Activated effector memory CD4-positive, alpha-beta T cell treated with anti-CD3 and anti-CD28 coated beads, Interleukin-2, amount 50 U/mL, for 16 hours (primary cell): ENCODE measurements at places on chromosomes 2 and 18.
A peak's percentile ranks its signal among the peaks of the same experiment; 100 is the strongest.

DNA sequence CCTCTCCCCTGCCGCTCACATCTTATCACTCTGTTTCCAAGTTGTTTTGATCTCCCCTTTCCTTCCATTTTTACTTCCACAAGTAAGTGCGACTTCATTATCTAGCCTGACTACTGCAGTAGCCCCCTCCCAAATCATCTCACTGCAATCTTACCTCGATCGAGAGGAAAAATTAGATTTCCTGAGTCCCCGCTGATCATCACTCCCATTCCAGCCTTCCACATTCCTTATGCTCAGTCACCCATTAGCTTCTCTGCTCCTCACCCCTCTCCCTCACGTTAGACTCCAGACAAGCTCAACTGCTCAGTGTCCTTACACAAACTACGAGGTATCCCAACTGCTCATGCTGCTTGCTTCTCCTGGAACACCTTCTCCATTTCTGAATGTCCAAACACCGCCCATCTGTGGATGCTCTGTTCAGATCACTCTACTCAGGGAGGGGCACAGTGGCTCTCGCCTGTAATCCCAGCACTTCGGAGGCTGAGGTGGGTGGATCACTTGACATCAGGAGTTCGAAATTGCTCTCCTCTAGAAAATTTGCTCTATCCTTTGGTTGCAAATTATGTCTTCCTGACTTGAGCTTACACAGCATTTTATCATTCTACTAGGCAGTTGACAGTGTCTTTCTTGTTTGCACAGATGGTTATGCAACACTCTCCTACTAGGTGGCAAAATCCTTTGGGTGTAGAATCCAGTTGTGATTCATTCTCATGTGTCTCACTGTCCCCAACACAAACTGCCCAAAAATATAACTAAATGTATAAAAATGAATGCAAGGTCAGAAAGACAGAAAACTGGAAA is 96.5 kb downstream of the INO80D start:
- no peak for DNase-seq

DNA sequence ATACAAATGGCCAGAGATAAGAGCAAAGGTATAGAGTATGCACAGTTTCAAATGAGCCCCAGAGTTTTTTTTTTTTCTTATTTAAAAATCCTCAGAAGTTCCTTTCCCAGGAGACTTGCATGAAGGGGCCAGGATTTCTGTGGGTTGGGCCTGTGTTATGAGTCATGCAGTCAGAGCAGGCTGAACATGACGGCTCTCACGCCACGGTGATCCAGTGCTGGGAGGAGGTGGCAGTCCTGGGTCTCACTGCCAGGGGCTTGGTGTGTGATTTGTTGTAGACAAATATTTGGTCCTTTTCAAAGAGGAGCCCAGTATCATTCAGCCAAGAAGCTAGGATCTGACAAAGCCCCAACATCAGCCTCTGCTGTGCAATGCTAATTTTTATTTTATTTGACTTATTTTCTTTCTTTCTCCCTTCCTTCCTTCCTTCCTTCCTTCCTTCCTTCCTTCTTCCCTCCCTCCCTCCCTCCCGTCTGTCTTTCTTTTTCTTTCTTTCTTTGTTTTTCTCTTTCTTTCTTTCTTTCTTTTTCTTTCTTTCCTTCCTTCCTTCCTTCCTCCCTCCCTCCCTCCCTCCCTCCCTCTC is 10.4 kb upstream of the KCNE4 start:
- no peak for DNase-seq

- no peak for DNase-seq
Observed at GRCh38 chr2:227464361-227464760, 7.6 kb upstream of the AGFG1 start.

DNA sequence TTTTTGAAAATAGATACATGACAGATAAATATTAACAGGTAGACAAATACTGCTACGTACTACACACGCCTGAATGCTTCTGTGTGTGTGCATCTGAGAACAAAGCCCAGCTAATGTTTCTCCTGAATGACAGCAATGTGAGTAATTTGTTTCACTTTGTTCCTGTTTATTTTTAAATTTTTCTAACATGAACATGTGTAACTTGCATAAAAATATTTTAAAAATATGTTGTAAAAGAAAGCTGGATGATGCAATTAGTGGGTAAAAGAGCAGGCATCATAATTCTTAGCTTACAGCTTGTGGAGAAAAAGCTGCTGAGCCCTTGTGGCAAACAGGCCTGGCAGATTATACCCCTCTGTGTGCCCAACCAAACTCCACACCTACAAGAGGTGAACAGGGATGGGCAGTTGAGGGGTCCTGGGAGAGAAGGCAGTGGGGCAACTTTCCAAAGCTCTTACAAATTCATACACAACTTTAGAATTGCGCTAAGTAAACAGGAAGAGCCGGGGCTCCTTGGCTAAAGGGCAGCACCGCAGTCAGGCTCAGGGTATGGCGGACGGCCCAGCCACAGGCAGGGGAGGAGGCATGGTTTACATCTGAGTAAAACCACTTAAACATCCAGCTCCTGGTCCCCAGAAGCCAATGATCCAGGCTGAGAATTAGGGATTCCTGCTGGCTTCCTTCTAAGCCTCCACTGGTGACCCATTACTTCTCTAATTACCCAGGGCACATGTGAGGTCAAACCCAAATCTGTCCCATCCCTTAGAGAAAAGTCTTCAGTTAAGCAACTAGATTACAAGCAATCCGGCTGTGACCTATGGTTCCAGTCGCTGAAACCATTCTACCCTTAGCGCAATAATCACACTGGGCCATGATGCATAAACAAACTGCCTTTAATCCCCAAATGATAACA is 14.0 kb downstream of the PXDN start:
- DNase-seq: no peak

- DNase-seq: no peak
Observed at GRCh38 chr18:3383381-3383915, 66.5 kb upstream of the TGIF1 start.

DNA sequence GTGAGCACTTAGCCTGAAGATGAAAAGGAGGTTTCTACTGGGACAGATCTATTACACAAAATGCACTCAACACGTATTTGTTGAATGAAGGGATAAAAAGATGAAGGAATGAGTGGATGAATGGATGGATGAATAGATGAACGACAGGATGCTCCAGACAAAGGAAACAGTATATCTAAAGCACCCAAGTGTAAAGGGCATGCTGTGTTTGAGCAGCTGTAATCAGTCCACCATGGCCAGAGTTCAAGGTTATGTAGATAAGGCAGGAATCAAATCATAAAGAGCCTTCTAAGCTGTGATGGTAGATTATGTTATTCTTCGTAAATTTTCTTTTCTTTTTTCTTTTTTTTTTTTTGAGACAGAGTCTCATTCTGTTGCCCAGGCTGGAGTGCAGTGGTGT is 213.8 kb upstream of the FBXO11 start:
- DNase-seq: no peak

DNA sequence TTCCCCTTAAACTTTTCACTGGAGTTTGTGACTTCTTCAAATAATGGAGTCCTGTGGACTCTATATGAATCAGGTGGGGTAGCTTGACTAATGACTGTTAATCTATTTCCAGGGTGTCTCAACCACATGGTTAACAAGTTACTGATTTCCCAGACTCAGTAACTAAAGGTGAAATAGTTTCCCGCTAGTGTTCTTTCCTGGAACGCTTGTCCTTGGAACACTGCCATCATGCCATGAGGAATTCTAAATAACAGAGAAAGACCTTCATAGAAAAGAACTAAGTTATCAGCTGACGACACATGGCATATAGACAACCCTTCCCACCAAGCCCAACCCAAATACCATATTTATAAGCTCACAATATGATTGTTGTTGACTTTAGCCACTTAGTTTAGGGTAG is 1027.9 kb upstream of the FAM98A start:
- no peak for DNase-seq

- DNase-seq: no peak
Observed at GRCh38 chr2:166365803-166366420, 9.8 kb downstream of the SCN9A start.

GRCh38 chr2:138324068-138324771 is 177.3 kb upstream of the SPOPL start:
- no peak for DNase-seq

DNA sequence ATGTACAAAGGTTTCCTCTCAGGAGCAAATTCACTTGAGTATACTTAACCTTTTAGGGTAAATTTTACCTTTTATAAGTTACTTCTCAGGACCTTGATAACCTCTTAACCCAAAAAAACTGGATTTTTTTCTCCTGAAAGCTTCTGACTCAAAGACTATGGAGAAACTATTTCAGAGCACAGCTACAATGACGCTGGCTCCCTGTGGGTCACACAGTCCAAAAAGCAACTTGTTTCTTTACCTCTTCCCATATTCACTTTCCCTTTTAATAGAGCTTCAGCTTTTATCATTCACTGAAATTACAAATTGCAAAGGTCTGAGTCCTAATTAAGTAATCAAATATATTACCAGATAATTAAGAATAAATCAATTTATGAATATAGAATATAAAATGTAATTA is 32.4 kb downstream of the GTF3C3 start:
- no peak for DNase-seq

- no peak for DNase-seq
Observed at GRCh38 chr2:169693360-169693759, 845 bp downstream of the CFAP210 start.

DNA sequence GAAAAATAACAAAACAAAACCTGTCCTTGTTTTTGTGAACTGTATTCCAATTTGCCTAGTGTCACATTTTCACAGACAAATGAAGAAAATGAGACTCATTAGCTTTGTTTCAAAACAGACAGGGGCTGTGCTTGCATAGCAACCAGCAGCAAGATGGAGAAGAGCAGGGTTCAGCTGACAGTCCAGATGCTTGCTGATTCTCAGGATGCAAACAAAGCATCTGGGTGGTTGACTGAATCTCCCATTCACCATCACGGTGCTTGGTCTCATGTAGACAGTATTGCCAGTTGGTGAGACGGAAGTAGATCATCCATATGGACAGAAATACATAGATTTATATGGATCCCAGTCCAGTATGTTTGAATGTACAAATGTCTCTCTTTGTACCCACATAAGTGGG is 326.8 kb downstream of the CCDC85A start:
- no peak for DNase-seq

GRCh38 chr2:213104903-213105202 is 46.6 kb downstream of the IKZF2 start:
- DNase-seq: no peak

DNA sequence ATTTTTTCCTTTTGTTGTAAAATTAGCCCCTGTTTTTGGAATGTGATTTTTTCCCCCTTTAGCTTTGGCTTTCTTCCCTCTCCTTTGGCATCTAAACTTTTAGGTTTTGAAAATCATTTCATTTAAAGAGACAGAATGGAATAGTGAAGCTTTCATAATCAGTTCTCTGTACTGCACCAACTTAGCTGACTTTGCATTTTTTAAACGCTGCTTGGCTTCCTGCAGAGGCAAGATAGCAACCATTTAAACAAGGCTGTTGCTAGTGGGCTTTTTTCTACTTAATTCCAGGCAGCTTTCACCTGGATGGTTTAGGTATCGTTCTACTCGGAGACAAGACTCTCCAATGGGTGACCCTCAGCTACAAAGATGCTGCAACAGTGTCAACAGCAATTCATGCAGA is 267.9 kb upstream of the PKDCC start:
- no peak for DNase-seq

- DNase-seq: no peak
Observed at GRCh38 chr2:177029075-177029474, 183.5 kb upstream of the HNRNPA3 start.

GRCh38 chr2:7108792-7109532 is 191.8 kb downstream of the RNF144A start:
- DNase-seq: no peak

GRCh38 chr18:32549248-32550110 is 78.8 kb upstream of the GAREM1 start:
- peak; percentile 74 for DNase-seq

DNA sequence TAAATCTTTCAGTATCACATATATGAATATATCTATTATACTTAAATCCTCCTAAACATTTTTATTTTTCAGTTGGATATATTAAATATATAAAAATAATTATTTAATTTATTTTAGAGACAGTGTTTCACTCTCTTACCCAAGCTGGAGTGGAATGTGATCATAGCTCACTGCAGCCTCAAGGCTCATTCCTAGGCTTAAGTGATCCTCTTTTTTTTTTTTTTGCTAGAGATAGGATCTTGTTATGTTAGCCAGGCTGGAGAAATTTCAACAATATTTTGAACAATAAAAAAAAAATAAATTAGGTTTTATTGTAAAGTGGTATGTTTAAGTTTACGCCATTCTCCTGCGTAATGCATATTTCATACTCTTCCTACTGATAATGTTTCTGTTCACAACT is 4.2 kb downstream of the SPAST start:
- DNase-seq: no peak

GRCh38 chr18:77114415-77115191 is 18.0 kb downstream of the MBP start:
- peak; percentile 63 for DNase-seq

DNA sequence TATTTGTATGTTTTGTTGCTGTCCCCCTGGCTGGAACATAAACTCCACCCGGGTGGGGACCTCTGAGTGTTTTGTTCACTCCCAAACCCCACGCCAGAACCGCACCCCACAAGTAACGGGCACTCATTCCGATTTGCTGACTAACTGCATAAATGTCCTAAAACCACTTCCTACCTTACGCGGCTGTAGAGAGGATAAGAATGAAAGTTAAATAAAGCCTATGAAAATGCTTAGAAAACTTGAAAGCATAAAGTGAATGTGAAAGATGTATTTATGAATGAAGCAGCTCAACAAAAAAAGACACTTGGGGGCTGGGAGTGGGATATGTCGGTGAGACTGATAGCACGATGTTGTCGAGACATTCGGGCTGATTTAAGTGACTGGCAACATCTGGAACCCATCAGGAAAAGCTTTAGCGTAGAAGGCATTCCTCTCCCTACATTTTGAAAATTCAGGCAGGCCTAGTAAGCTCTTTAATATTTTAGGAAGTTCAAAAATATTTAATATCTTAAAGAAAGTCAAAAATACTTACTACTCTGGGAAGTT is 206.7 kb downstream of the SH3RF3 start:
- DNase-seq: no peak

DNA sequence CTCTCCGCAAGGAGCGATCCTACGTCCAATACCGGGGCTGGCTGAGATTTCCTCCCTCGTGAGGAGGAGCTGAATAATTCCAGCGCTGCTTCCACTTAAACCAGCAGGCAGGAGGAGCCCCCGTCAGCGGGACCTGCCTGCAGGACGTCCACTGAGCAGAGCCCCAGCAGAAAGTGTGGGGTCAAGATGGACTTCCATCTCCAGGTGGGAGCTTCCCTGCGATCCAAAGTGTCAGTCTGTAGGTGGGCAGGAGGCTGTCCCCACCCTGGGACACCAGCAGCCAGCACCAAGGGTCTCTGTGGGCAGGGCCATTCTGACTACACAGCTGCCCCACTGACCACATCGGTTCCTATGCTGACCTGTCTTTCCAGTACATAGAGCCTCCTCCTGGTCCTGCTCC is 462 bp upstream of the OTOS start:
- DNase-seq: peak; percentile 41

DNA sequence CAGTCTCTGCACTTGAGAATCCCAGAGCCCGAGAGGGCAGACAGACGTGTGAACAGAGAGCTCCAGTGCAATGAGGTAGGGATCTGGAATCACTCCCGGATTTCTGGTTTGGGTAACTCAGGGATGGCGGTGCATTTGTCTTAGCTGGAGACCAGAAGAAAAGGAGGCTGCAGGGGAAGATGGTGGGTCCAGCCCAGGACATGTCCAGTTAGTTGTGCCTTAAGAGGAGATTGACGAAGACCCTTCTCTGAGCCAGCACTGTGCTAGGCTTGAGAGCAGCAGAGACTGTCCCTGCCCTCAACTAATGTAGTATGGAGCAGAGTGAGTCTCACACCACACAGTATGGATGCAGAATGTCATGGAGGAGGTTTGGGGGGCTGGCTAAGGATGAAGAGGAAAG is 150.6 kb upstream of the COPS8 start:
- DNase-seq: no peak
